Endothelial cell of coronary artery (primary cell): ENCODE measurements at places on chromosomes 6 and 20. TPM values are rescaled to one million over a fixed set of nuclear protein-coding genes. Genes with fewer than 3 reads are reported as not detected.

The HLA-DRB1 gene
- 0.09 and 8.3 TPM in 2 replicates for total RNA-seq

The TSBP1 gene
- total RNA-seq: under 0.01 TPM in 1 of 2 replicates, not detected in the other

The KIF25 gene
- not detected in 2 replicates for total RNA-seq

The TMC2 gene
- not detected in 2 replicates for total RNA-seq

The ZSCAN23 gene
- total RNA-seq: 0.18 and 1.9 TPM in 2 replicates

The BPI gene
- total RNA-seq: not detected in 2 replicates

The ZMYND8 gene
- 23.8 and 28.0 TPM in 2 replicates for total RNA-seq

The PRDM13 gene
- total RNA-seq: not detected in 2 replicates

The CYP39A1 gene
- total RNA-seq: 0.09 and 0.18 TPM in 2 replicates

The ABHD16B gene
- not detected in 2 replicates for total RNA-seq

The REPS1 gene
- total RNA-seq: 26.2 and 29.9 TPM in 2 replicates

The RBL1 gene
- 7.8 and 8.6 TPM in 2 replicates for total RNA-seq

The DSP gene
- total RNA-seq: under 0.01 and 10.5 TPM in 2 replicates

The GLP1R gene
- not detected in 2 replicates for total RNA-seq

The GMPR gene
- 15.5 and 20.4 TPM in 2 replicates for total RNA-seq

The JPH2 gene
- 0.09 TPM in 1 of 2 replicates, not detected in the other for total RNA-seq

The PRPH2 gene
- total RNA-seq: under 0.01 and 0.19 TPM in 2 replicates

The RAD21L1 gene
- total RNA-seq: under 0.01 and 0.09 TPM in 2 replicates

The EFCAB8 gene
- 0.19 and 0.27 TPM in 2 replicates for total RNA-seq

The FAM217A gene
- not detected in 2 replicates for total RNA-seq

The CCR6 gene
- not detected in 2 replicates for total RNA-seq

The KLHDC3 gene
- total RNA-seq: 83.8 and 110 TPM in 2 replicates

The ZSWIM3 gene
- 5.8 and 7.4 TPM in 2 replicates for total RNA-seq

The HLA-A gene
- 426 and 595 TPM in 2 replicates for total RNA-seq

The SRMS gene
- total RNA-seq: not detected in 2 replicates

The EYA2 gene
- total RNA-seq: not detected in 2 replicates

The KCNS1 gene
- total RNA-seq: under 0.01 and 0.85 TPM in 2 replicates

The PDE7B gene
- 15.5 and 32.7 TPM in 2 replicates for total RNA-seq

The CASS4 gene
- not detected in 2 replicates for total RNA-seq

The DOK5 gene
- total RNA-seq: 0.36 and 1.2 TPM in 2 replicates

The ENTPD6 gene
- 53.3 and 62.5 TPM in 2 replicates for total RNA-seq

The RIMS1 gene
- total RNA-seq: 0.09 and 14.0 TPM in 2 replicates

The HSPA1L gene
- total RNA-seq: 0.72 and 0.85 TPM in 2 replicates

The AIG1 gene
- total RNA-seq: 12.4 and 18.9 TPM in 2 replicates

The OR12D3 gene
- not detected in 2 replicates for total RNA-seq

The RBPJL gene
- not detected in 2 replicates for total RNA-seq

The PARD6B gene
- total RNA-seq: 0.09 and 0.27 TPM in 2 replicates

The PHIP gene
- total RNA-seq: 18.6 and 21.7 TPM in 2 replicates

The NINL gene
- 7.6 and 9.3 TPM in 2 replicates for total RNA-seq

The BIRC7 gene
- total RNA-seq: not detected in 2 replicates

The SYNDIG1 gene
- total RNA-seq: not detected in 2 replicates

The ULBP3 gene
- total RNA-seq: 9.2 and 15.0 TPM in 2 replicates

The PPIL4 gene
- 25.3 and 25.4 TPM in 2 replicates for total RNA-seq

The DBNDD2 gene
- total RNA-seq: 4.3 and 4.6 TPM in 2 replicates

The LY86 gene
- total RNA-seq: not detected in 2 replicates

The PBOV1 gene
- total RNA-seq: not detected in 2 replicates

The MYT1 gene
- not detected in 2 replicates for total RNA-seq

The TNFRSF6B gene
- 10.2 and 60.2 TPM in 2 replicates for total RNA-seq

The WFDC10B gene
- not detected in 2 replicates for total RNA-seq

The CAP2 gene
- total RNA-seq: 1.3 and 5.0 TPM in 2 replicates

The LY6G6D gene
- not detected in 2 replicates for total RNA-seq

The NKX2-4 gene
- total RNA-seq: not detected in 2 replicates
